Stimulated activated CD4-positive, alpha-beta T cell treated with anti-CD3 and anti-CD28 coated beads, Interleukin-15, amount 100 ng/mL, for 24 hours (primary cell): ENCODE measurements at places on chromosomes 6 and 20.

- DNase-seq = no peak
Measured at GRCh38 chr6:155958550-155958949, 502.9 kb upstream of the NOX3 start.

DNA sequence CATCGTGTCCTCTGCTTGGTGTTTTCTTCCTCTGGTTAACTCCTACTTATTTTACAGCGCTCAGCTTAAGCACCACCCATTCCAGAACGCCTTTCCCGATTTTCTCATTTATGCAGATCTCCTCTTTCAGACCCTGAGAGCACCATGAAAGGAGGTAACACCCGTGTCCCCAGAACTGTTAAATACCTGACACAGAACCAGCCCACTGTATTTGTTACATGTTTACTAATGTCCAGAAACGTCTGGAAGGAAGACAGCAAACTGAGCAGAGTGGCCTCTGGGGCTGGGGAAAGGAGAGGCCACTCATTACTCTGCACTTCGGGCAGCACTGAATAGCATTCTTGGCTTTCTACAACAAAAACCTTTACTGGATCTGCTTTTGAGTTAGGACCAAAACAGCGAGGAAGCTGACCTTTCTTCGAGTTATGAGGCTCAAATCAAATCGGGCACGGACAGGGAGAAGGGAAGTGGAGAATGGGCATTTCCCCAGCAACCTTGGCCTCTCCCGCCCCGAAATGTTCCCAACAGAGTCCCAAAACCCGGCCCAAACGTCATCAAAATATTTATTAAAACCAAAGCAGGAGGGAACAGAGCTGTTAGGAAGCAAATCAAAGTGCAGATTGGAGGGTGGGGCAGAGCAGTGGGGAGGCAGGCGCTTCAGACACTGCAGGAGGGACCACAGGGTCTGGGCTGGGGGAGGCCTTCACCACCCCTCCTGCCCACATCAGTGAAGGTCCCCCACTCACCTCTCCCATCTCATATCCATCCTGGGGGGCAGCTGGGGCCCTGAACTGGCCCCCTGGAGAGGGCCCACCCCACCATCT lies 1.1 kb upstream of the NECAB3 start:
- no peak for DNase-seq

DNA sequence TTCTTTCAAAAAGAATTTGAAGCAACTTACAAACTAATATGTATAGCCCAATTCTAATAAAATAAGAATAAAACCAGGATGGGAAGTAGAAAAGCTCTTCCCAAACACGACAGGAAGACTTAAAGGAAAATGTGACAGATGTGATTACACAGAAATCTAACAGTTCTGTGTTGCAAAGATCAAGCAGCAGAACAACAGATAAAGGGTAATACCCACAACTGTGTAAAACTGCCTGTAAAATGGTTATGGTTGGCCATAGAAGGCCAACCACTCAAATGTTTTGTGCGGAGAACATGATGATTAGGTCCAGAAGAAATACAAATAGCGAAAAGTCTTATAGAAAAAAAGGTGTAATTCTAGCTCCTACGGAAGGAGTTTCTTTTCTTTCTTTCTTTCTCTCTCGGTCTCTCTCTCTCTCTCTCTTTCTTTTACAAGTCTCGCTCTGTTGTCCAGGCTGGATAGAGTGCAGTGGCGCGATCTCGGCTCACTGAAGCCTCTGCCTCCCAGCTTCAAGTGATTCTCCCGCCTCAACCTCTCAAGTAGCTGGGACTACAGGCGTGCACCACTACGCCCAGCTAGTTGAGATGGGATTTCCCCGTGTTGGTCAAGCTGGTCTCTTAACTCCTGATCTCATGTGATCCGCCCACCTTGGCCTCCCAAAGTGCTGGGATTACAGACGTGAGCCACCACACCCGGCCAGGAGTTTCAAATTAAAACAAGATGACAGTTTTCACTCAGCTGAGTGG lies 128.5 kb downstream of the QRSL1 start:
- DNase-seq = no peak

GRCh38 chr20:15702161-15702560 lies 871.1 kb downstream of the KIF16B start:
- no peak for DNase-seq

GRCh38 chr20:4797275-4797674 lies 75.6 kb downstream of the PRND start:
- no peak for DNase-seq

- peak; percentile 31 for DNase-seq
Measured at GRCh38 chr20:45592574-45593189, 13.6 kb upstream of the WFDC8 start.

DNA sequence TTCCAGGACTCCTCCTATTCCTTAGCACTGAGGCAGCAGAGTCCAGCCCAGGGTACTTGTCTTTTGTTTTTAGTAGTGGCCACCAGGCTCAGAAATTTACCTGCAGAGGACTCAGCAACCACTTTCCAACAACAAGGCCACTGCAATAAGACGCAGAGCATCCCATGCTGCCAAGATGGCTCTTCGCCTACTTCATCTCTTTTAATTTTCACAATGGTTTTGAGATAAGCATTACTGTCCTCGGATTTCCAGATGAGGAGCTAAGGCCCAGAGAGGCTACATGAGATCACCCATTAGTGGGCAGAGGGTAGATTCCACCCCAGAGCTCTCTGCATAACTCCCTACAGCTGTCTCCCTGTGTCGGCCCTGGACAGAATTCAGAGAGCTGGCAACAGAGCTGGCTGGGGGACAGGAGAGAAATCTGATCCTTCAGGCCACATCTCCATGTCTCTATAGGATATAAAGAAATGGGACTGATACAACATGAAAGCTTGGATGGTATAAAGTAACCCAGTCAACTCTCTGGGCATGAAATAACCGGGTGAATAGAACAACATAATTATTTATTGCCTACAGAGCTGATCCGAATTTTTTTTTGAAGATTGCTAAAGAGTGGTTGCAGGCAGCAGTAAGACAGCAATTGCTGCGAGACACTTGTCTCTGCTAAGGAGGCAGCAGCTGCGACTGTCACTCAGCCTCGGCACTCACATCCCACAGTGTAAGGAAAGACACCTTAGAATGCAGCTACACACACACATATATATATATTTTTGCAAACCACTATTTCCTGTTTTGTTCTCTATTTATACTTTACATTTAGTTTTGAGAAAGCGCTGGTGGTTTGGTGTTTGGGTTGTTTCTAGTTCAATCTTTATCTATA lies 37.2 kb downstream of the SCML4 start:
- DNase-seq = peak; percentile 31

GRCh38 chr6:147467886-147468285 lies 40.6 kb upstream of the SAMD5 start:
- DNase-seq = no peak
